Stimulated activated memory B cell treated with anti-CD40 and anti-IgM and Interleukin-4, amounts not matched to agents 10 μg/mL and 1 μg/mL and 100 μg/mL, for 72 hours (primary cell): ENCODE measurements at places on chromosomes 2 and 18.

- ATAC-seq: no peak
Measured at GRCh38 chr2:180184506-180184905, 177.4 kb upstream of the CWC22 start.

- no peak for ATAC-seq
Measured at GRCh38 chr2:211435331-211435730, 878.9 kb downstream of the CPS1 start.

DNA sequence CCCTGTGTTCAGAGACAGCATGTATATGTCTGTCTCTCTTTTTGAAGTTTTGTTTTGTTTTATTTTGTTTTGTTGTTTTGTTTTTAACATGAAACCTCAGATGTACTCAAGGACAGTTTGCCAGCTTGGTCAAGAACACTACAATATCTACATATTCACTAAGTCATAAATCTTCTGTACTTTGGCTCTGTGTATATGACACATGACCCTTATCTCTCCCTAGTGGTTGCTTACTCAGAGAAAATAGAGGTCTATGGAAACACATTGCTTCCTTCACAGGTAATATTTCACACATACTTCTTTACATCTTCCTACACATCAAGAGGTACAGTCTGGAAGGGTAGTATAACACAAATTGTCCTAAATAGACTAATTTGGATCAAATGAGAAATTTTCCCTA is 312.6 kb upstream of the VRK2 start:
- no peak for ATAC-seq

GRCh38 chr2:120710256-120710655 is 25.4 kb upstream of the GLI2 start:
- no peak for ATAC-seq

DNA sequence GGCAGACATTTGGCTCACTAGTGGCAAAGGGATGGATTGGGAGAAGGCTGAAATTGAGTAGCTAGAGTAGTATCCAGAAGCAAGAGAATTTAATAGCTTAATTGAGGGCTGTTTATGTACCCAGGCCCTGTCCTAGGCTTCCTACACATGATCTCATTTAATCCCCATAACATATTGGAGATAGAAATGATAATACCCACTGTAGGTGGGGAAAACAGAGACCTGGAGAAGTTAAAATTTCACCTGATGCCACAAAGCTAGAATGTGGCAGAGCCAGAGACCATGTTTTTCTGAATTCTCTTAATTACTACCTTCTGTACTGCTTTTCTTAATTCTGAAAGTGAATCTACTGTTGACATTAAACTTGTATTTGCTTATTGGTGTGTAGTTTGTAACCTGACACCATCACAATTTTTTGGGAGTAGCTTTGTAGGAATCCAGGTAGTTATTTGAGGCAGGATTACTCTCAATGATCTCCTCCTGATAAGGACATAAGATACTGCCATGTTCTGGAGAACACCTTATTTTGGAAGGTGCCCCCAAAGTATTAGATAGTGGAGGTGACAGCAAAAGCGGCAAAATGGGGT is 42.2 kb downstream of the RAB10 start:
- no peak for ATAC-seq
